ENCODE measurements at places on chromosomes 13 and 19.

DNA sequence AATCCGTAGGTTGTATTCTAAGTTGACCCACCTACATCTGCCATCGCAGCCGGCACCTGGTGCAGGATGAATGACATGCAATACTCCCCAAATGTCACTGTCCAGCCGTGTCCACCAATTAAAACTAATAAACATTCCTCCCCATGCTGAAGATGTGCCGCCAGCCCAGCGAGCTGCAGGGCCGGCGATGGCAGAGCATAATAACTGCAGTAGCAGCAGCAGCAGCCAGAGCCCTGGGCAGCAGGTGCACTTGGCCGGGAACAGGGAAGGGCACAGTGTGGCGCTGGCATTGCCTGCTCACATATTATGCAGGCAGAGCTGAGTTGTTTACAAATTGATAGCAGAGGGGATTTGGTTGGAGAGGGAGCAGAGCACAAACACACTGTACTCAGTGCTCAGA, 754.9 kb downstream of the OLFM4 start:
- DNase-seq, result no peak

- DNase-seq, result peak; percentile 62
Observed at GRCh38 chr19:14149509-14149994, 13.2 kb upstream of the ASF1B start.

DNA sequence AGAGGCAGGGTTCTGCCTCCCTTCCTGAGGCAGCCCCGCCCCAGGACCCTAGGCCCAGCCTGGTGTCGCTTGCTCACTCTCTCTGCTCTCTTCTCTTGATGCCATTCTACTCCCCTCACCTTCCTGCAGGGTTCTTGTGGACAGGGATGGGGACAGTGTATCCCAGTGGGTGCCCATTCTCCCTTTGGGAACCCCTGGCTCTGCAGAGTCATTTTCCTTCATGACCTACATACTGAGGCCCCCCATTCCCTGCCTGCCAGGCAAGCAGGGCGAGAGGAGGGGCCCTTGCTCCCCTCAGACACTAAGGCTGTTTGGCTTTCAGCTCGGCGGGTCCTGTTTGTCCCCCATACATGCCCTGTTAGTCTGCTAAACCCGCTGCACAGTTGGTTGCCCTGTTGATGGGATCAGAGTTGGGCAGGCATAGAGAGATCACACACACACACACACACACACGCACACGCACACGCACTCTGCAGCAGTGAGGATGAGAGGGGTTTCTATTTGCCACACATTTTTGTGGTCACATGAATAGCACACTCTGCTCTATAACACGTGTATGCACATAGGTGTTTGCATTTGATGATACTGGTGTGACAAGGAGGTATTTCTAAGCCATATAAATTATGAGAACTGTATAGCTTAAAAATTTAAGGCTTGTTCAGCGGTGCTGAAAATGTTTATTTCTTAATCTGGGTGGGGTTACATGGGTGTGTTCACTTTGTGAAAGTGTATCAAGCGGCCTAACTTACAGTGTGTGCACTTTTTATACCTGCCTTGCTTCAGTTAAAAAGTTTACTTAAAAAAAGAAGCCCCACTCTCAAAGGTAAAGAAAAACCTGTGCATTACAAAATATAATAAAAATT, 20.3 kb downstream of the NFIX start:
- DNase-seq, result no peak

GRCh38 chr19:18832306-18833140, 764 bp downstream of the UPF1 start:
- no peak for DNase-seq

- no peak for DNase-seq
Observed at GRCh38 chr19:5563008-5563431, 4.7 kb downstream of the TINCR start.

DNA sequence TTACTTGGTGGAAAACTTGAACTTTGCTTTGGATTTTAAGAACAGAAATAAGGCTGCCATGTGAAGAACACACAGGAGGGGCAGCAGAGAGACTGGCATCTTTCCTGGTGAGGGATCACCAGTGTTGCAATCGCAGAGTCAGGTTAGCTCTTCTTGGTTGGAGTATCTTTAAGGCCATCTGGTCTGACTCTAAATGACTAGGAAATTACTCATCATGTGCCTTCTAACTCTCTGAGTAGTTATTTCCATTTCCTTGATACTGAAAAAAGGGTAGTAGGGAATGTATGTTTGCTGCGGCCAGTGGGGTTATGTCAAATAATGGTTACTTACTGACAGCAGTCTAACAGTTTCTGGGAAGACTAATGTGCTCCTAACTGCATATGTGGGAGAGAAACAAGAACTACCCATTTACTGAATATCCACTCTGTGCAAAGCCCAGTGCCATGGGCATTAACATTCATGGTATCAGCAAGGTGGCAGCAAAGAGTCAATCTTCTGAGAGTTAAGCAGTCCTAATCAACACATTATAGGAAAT, 122.1 kb downstream of the COG6 start:
- DNase-seq, result no peak

DNA sequence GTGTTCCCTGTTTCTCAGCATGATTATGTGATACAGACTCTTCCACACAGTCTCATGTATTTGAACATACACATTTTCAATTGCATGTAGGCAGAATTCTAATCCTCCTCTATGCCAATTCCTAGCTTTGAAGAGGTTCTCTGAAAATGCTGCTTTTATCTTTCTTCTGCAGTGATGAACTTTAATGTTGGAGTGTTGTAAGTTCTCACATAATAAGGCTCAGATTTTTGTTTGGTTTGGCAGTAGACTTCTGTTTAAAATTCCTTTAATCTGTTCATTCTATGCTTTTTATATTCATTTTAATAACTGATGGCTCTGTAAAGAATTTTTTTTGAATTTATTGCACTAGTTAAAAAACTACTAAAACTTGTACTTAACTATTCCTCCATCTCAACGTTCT, 225.8 kb downstream of the GGACT start:
- no peak for DNase-seq

DNA sequence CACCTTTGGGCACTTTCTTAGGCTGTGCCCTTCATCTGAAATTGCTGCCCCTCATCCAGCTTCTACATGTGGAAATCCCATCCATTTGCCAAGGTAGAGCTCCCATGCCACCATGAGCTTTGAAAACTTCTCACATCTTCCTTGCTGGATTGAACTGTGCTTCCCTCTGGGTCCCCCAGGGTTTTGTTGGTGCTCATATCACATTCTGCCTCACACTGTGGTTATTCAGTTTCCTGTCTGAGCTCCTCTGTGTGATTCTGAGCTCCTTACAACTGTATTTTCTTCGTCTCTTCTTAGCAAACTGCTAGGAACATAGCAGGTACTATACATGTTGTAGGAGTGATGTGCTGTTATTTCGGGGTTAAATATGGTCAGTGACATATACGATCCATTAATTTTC, 74.9 kb upstream of the KL start:
- DNase-seq, result no peak

DNA sequence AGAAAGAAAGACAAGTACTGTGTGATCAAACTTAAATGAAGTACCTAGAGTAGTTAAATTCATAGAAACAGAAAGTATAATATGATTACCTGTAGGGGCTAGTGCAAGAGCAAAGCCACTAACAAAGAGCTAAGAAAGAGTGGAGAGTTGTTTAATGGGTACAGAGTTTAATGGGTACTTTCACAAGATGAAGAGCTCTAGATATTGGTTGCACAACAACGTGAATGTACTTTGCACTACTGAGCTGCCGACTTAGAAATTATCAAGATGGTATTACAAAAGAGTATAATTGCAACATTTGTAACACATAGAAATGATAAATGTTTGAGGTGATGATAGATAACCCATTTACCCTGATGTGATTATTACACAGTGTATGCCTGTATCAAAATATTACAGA, 140.3 kb upstream of the GPC6 start:
- no peak for DNase-seq

DNA sequence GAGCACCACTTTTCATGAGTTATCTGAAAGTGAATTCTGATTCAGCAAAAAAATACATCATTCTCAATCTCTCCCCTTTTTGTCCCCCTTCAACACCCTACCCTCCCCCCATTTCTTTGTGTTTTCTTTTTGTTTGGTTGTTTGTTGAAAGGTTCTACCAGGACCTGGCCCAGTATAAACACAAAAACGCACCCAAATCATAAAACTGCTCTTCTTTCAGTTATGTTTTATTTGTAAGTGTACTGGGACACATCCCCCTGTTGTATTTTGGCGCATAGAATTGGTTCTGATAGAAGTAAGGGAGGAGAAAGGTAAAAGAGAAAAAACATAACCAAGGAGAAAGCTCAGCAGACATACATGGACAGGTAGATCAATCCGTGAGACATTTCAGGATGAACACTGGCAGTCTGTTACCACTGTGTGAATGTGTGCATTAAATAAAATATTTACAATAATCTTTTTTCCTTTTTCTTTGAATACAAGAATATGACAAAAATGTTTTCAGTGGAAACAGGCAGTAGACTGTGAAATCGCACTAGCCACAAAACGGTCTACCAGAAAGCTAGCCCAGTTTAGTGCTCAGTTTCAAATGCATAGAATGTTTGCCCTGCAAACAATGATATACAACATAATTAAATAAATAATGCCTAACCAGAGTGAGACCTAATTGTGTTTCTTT, 4.2 kb downstream of the POU4F1 start:
- no peak for DNase-seq

DNA sequence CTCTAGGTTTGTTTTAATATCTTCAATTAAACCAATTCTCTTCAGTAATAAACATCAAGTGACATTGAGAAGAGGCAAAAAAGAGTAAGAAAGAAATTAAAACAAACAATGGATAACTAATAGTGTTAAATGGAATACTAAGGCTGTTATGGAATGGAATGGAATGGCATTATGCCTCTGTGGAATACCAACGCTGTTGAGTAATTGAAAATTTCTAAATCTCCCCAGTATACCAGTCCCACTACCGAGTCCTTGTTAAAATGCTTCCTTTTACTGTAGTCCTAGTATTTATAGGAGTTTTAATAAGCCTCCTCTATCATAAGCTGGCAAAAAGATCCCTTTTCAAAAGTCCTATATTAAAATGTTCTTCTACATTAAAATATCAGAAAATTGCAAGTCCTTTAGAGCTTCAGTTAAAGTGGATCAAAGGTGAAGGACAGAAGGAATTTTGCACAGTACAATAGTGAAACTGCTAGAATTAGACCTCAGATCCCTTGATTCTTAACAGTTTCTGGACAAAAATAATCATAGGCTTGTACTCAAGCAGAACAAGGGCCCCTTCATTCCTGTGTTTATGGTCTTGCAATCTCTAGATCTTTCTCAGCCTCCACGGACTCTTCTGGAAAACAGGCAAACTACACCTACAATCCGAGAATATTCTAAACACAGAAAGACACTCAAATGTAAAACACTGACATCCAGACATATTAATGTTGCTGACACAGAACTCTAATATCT, 128.2 kb downstream of the PCDH9 start:
- DNase-seq, result no peak

DNA sequence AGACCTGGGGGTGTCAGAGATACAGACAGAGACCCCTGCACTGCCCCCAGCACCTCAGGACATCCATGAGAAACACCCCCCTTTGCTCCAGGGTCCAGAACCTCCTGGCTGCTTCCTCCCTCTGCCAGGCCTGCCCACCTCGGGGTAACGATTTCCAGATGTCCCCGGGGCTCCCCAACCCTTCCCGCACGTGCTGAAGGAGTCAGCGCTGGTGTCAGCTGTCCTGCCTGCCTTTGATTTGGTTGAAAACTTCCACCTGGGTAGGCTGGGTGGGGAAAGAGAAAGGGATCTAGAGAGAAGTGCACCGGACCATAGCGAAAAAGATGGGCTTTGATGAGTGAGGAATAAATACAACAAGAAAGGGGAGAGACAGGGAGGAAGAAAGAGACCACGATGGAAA, 1.5 kb upstream of the CGB7 start:
- DNase-seq, result no peak

GRCh38 chr13:30877335-30877734, 28.7 kb upstream of the MEDAG start:
- DNase-seq, result no peak

- DNase-seq, result peak; percentile 33
Observed at GRCh38 chr19:9323557-9323918, 441 bp upstream of the ZNF559 start.

GRCh38 chr19:12885749-12886650, 1.0 kb downstream of the KLF1 start:
- DNase-seq, result no peak

GRCh38 chr13:23673867-23674605, 103.8 kb downstream of the TNFRSF19 start:
- no peak for DNase-seq

DNA sequence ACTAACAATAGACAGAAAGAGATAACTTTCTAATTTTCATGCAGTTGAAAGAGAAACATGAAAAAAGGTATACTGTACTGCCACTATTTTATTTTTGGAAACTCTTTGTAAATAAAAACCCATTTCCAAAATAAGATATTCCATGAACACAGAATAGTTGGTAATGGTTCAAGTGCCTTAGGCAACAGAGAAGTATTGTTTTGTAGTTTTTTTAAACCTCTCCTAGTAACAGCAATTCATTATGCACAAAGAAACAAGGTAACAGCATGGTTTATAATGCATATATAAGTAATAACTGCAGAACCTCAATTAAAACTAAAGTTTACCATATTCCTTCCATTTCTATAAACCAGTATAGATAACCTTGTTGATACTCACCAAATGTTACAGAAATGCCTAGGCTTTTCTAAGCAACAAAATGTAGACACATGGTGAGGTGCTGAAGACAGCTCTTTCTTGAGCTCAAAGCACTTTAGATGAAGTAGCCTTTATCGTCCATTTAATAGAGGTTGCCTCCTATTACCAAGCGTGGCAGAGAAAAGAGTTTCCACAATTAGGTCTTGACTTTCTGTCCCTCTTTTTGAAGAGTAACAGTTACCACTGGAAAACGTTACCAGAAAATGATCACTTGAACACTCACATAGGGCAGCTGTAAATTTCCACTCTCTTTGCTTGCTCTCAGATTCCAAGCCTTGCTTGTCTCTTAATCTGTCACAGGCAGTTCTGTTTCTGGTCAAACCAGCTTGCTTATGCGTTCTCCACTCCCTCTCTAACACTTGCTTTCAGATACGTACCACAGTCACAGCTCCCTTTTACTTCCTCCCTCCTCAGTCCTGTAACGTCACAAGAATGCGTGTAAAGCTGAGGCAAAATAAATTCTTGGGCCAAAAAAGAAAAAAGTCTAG, 42.9 kb downstream of the CAB39L start:
- no peak for DNase-seq

DNA sequence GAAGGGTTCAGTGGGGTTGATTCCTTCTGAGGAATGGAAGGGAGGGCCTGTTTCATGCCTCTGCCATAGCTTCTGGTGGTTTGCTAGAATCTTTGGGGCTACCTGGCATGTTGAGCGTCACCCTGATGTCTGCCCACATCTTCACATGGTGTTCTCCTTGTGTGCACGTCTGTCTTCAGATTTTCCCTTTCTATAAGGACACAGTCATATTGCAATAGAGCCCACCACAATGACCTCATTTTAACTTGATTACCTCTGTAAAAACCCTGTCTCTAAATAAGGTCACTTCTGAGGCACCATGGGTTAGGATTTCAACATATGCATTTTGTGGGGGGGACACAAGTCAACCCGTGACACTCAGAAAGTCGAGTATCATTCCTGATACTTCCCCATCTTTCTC, 257.9 kb downstream of the COG6 start:
- DNase-seq, result no peak

GRCh38 chr19:55134736-55135135, 14.3 kb downstream of the TNNT1 start:
- DNase-seq, result no peak

- no peak for DNase-seq
Observed at GRCh38 chr13:27643334-27644132, 21.8 kb downstream of the POLR1D start.

GRCh38 chr19:16382775-16383543, 58.3 kb downstream of the KLF2 start:
- peak; percentile 83 for DNase-seq
